Astrocyte of the hippocampus (primary cell): ENCODE measurements at places on chromosomes 13 and 19.
A peak's percentile ranks its signal among the peaks of the same experiment; 100 is the strongest.

- DNase-seq, result no peak
These were observed 94.7 kb downstream of the FRY start for GRCh38 chr13:32126278-32126677.

DNA sequence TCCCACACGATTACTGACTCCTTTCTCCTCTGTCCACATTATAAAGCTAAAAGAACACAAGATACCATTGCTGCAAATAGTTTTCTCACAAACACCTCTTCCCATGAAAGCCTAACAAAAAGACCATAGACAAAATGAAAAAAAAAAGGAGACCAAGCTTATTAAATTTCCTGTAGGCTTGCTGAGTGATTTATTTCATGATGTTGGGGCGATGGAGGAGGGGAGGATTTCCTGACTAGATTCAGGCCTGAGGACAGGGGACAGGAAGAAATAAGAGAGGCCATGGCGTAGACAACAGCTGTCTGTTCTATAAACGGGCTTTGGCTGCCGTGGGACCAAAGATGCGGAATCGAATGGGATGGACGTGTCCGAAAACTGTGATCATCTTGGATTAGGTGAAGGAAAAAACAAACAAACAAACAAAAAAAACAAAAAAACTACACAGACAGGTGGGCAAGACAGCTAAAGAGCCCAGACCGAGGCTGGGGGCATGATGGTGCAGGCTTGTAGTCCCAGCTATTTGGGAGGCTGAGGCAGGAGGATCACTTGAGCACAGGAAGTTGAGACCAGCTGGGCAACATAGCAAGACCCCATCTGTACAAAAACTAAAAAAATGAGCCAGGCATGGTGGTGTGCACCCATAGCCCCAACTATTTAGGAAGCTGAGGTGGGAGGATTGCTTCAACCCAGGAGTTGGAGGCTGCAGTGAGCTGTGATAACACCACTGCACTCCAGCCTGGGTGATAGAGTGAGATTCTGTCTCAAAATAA, 5.3 kb downstream of the TMPRSS9 start:
- DNase-seq, result no peak

- DNase-seq, result no peak
These were observed 29.4 kb upstream of the STK24 start for GRCh38 chr13:98606296-98606695.

DNA sequence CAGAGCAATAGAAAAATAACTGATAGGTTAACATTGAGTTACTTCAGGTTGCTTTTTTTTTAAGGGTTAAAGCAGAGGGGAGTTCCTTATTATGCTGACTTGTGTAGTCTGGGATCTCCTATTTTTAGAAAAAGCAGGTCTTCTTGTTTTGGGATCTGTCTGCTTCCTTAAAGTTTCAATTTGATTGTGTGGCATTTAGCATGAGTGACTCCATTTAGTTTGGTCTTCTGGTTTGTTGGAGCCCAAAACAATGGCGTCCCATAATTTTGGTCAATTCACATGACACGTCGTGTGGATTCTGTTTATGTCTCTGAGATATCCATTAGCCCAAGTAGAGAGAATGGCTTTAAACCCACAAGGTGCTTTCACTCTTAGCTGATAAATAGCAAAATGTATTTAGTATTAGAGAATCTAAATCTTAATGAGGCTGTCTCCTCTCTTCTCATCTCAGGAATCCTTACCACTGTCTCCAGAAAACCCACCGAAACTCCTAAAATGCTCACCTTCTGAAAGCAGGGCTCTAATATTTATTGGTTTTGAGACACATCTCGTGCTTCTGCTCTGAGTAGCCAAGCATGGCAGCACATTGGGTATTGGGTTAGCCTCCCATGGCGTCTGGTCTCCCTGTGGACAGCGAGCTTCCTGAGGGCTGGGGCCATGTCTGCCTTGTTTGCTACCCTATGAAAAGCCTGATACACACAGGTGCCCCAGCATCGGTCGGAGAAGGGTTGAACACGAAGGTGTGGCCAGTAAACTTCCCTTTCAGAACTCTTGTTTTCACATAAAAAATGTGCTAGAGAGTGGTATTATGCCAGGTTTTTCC, 67.2 kb upstream of the GPR183 start:
- no peak for DNase-seq

- no peak for DNase-seq
These were observed 8.3 kb upstream of the SYCN start for GRCh38 chr19:39212375-39212742.

DNA sequence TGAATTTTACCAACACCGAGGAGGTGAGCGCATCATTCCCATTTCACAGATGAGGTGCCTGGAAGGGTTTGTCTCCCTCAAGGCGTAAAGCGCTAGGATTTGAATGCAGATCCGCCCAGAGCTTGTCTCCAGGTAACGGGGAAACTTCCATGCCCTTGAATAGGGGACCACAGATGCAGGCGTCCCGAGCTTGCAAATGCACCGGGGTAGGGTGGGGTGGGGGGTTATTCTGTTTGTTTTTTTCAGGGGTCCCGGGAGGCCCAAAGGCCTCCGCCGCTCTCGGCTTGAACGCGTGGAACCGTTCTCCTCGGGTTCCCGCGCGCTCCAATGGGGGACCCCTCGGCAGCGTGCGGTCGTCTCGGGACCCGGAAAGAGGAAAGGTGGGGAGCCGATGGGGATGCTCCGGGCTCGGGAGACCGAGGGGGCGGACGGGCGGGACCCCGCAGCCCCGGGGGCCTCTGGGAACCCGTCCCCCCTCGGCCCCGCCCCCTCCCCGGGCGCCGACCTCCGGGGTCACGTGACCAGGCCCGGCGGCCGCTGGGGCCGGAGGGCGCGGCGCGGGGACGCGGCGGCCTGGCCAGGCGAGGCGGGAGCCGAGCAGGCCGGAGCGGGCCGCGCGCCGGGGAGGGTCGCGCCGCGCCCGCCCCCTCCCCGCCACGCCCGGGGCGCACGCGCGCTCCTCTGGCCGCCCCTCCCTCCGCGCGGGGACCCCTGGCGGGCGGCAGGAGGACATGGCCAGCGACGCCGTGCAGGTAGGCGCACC, at the start of gene PKN1:
Gene PKN1, plus strand, starts transcription at position 516 of the 763 bp plus-strand sequence. Its CDS starts 216 bp downstream, at position 732.
- peak; percentile 69 for DNase-seq

- DNase-seq, result peak; percentile 83
These were observed 22.2 kb downstream of the SIGLEC5 start for GRCh38 chr19:51607920-51608562.

DNA sequence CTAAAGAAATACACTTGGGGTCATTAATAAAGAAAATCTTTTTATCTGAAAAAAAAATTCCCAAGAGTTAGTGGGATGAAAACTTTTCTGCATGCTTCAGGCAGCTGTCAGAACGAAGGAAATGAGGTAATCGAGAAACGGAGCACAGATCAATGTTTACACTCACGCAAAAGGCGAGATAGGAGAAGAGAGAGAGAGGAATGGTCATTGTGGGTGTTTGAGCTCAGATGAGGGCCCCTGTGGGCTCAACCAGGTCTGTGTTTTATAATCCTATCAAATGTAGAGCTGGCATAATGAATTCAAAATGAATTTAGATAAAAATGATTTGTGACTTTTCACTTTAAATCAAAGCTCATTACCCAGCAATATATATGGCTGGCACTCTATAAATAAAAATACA, 6.3 kb upstream of the RXFP2 start:
- DNase-seq, result no peak

- DNase-seq, result no peak
These were observed 711.4 kb downstream of the DIAPH3 start for GRCh38 chr13:59452189-59452890.
